ENCODE measurements at places on chromosomes 7 and 10. TPM values are rescaled to one million over a fixed set of nuclear protein-coding genes. Genes with fewer than 3 reads are reported as not detected.

GRCh38 chr7:131104596-131105293 is 222.9 kb upstream of the MKLN1 start:
- peaks cover 35% of the 10 kb centered on the region for H3K36me3 ChIP-seq
- H3K4me1 ChIP-seq = peaks cover 67% of the 10 kb centered on the region
- H3K27ac ChIP-seq = peak overlapping the region; percentile 83
- no peaks in the 10 kb centered on the region for H3K27me3 ChIP-seq

DNA sequence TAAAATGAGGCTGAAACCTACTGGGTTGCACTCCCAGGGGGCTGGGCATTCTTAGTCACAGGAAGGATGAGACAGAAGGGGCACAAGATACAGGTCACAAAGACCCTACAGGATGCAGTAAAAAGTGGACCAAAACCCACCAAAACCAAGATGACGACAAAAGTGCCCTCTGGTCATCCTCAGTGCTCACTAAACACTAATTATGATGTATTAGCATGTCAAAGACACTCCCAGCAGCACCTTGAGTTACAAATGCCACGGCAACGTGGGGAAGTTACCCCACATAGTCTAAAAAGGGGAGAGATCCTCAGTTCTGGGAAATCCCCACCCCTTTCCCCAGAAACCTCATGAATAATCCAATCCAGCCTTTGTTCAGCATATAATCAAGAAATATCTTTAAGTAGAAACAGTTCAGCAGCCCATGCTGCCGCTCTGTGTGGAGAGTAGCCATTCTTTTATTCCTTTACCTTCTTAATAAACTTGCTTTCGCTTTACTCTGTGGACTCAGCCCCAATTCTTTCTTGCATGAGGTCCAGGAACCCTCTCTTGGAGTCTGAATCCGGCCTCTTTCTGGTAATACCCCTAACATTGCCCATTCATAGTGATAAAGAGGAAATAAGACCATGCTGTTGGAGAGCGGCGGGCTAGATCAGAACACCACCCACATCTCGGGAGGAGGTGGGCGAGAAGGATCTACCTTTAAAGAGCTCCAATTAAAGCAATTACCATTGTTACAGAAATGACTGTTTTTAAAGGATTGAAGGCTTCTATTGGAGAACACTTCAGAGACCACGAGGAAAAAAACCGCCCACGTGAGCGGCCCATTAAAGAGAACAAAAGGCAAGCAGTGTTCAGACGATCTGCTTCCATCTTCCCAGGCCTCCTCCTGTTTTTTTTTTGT is 170.9 kb downstream of the USP6NL start:
- H3K4me1 ChIP-seq = no peaks in the 10 kb centered on the region
- H3K27ac ChIP-seq = no peak overlapping the region
- H3K27me3 ChIP-seq = no peaks in the 10 kb centered on the region
- H3K36me3 ChIP-seq = no peaks in the 10 kb centered on the region
- no peak for DNase-seq

- H3K4me3 ChIP-seq = peak overlapping the region; percentile 95
- H3K27ac ChIP-seq = peak overlapping the region; percentile 96
- peaks cover 36% of the 10 kb centered on the region for H3K4me1 ChIP-seq
- no peaks in the 10 kb centered on the region for H3K27me3 ChIP-seq
Measured at GRCh38 chr10:43137717-43138020, 576 bp upstream of the CSGALNACT2 start.

GRCh38 chr10:76874176-76874575 is 763.4 kb downstream of the KCNMA1 start:
- H3K27ac ChIP-seq = no peak overlapping the region
- DNase-seq = no peak
- H3K36me3 ChIP-seq = no peaks in the 10 kb centered on the region
- no peaks in the 10 kb centered on the region for H3K27me3 ChIP-seq

DNA sequence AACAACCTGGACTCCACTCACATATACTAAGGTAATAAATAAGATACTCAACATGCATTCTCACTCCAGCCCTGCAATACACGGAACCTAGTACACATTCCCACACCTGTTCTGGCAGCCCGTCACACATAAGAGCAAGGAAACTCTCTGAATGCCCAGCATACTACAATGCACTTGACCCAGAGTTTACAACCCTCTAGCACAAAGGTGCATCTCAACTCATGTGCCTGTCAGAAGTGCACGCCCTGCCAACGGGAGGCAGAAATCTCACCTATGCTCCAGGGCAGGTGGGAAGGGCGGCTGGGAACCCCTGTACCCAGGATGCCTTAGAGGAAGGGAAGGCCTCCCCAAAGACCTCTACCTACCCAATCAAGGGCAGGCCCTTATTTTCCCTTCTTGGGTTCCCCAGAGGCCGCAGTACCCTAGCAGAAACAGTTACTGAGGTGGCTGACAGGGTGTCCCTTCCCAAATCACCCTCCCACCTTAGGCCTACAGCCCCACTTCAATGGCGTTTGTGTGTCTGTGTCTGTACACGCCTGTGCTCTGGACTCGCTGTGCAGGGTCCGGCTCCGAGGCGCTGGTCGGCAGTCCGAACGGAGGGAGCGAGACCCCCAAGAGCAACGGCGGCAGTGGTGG is 2.0 kb downstream of the EVX1 start:
- H3K4me1 ChIP-seq = peaks cover 35% of the 10 kb centered on the region
- H3K4me3 ChIP-seq = no peak overlapping the region
- no peaks in the 10 kb centered on the region for H3K36me3 ChIP-seq
- peaks cover 100% of the 10 kb centered on the region for H3K27me3 ChIP-seq
- no peak overlapping the region for H3K27ac ChIP-seq
- no peak for DNase-seq

- no peak for DNase-seq
- H3K27me3 ChIP-seq = no peaks in the 10 kb centered on the region
- H3K4me1 ChIP-seq = no peaks in the 10 kb centered on the region
- H3K36me3 ChIP-seq = peaks cover 16% of the 10 kb centered on the region
- no peak overlapping the region for H3K4me3 ChIP-seq
- no peak overlapping the region for H3K27ac ChIP-seq
Measured at GRCh38 chr7:133319842-133320241, 67.0 kb downstream of the EXOC4 start.

- no peak overlapping the region for H3K27ac ChIP-seq
- no peak overlapping the region for H3K4me3 ChIP-seq
- no peaks in the 10 kb centered on the region for H3K27me3 ChIP-seq
- DNase-seq = no peak
- peaks cover 11% of the 10 kb centered on the region for H3K4me1 ChIP-seq
Measured at GRCh38 chr7:69790977-69791724, 192.9 kb downstream of the AUTS2 start.

- no peaks in the 10 kb centered on the region for H3K4me1 ChIP-seq
- H3K4me3 ChIP-seq = no peak overlapping the region
- H3K27me3 ChIP-seq = no peaks in the 10 kb centered on the region
- no peak for DNase-seq
- H3K27ac ChIP-seq = no peak overlapping the region
Measured at GRCh38 chr7:20894806-20895205, 108.1 kb upstream of the SP8 start.

DNA sequence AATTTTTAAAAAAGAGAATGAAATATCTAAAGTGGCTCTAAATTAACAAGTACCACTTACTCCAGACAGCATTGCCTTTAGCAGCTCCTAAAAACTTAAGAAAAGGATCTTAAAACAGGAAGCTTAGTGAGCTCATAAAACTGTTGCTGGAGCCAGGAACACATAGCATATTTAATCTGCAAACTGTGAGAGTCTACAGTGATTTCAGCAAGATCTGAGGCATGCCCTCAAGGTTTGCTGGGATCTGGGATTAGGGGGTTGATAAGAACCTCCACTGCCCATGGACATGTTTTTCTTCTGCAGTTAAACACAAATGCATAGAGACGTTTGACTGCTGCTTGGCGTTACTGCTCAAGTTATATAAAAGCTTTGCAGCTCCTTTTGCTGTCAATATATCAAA is 3.8 kb downstream of the GLI3 start:
- no peaks in the 10 kb centered on the region for H3K36me3 ChIP-seq
- H3K4me1 ChIP-seq = peaks cover 26% of the 10 kb centered on the region
- H3K27ac ChIP-seq = no peak overlapping the region
- no peak overlapping the region for H3K4me3 ChIP-seq
- H3K27me3 ChIP-seq = peaks cover 12% of the 10 kb centered on the region
- no peak for DNase-seq

GRCh38 chr7:96861-97260 is 95.5 kb upstream of the FAM20C start:
- no peak for DNase-seq
- no peak overlapping the region for H3K27ac ChIP-seq
- no peaks in the 10 kb centered on the region for H3K4me1 ChIP-seq
- no peaks in the 10 kb centered on the region for H3K36me3 ChIP-seq
- peaks cover 5% of the 10 kb centered on the region for H3K27me3 ChIP-seq

DNA sequence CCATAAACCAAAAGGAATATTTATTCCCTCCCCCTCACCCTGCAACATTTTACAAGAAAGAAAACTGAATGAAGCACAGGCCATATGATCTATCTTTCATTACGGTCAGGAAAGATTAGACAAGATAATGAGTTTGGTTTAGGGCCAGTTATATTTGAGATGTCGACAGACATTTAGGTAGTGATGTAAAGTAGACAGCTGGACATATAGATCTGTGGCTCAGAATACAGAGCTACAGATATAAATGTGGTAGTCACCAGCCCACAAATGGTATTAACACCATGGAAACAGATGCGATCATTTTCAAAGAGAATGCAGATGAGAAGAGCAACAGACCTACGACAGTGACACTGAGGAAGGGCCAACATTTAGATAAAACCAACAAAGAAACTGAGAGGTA is 142.5 kb downstream of the SRPK2 start:
- no peaks in the 10 kb centered on the region for H3K36me3 ChIP-seq
- no peaks in the 10 kb centered on the region for H3K27me3 ChIP-seq
- H3K4me3 ChIP-seq = no peak overlapping the region
- H3K27ac ChIP-seq = no peak overlapping the region
- peaks cover 26% of the 10 kb centered on the region for H3K4me1 ChIP-seq

DNA sequence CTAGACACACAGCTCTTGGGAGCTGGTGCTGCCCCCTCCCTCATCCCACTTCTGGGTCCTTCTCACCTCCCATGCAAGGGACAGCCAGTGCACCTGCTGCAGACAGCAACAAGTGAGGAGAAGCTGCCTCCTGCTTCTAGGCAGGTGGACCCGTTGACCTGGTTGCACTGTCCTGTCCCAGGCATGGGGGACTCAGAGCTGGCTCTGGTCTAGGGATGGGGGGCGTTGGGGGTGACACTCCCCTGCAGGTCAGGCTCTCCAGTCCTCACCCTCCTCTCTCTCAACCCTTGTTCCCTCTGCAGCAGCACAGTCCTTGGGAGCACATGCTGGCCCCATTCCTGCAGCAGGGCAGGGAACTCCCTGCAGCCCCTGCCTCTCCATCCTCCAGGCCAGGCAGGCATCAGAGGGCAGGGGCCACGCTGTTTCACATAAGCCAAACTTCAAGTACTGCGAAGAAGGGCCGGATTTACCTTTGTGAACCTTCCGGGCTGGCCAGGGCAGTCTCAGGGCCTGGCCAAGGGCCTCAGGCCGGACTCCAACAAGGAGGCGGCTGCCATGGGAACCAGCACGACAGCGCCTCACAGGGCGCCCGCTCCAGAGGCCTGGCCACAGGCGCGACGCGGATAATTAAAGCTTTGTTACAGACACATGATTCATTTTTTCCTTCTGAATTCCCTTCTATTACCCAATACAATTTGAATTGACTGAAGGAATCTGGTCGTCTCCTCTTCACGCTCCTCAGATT is 48.5 kb downstream of the RASGEF1A start:
- H3K36me3 ChIP-seq = no peaks in the 10 kb centered on the region
- no peak overlapping the region for H3K4me3 ChIP-seq
- no peaks in the 10 kb centered on the region for H3K4me1 ChIP-seq
- DNase-seq = peak; percentile 36
- no peaks in the 10 kb centered on the region for H3K27me3 ChIP-seq
- no peak overlapping the region for H3K27ac ChIP-seq

- DNase-seq = peak; percentile 65
- peak overlapping the region; percentile 98 for H3K4me3 ChIP-seq
- peak overlapping the region; percentile 97 for H3K27ac ChIP-seq
- no peaks in the 10 kb centered on the region for H3K36me3 ChIP-seq
Measured at GRCh38 chr7:77697535-77697831, 1.2 kb downstream of the RSBN1L start.

DNA sequence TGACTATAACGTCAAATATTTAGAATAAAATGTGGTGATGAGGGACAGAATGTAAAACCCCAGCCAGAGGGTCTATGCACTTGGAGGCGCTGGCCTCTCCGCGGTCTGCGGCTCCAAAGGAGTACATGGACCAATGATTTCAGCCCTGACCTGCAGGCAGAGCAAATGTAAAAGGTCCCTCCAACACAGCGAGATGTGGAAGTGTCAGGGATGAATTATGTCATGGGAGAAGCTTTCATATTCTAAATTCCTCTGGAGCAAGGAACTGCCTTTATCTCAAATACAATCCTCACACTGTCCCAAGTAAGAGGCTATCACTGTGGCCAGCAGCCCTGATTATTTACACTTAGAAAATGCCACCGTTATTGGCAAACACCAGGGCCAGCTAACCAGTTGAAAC is 139.4 kb downstream of the GFRA1 start:
- no peaks in the 10 kb centered on the region for H3K27me3 ChIP-seq
- H3K4me3 ChIP-seq = no peak overlapping the region
- DNase-seq = no peak
- no peak overlapping the region for H3K27ac ChIP-seq
- no peaks in the 10 kb centered on the region for H3K36me3 ChIP-seq
- no peaks in the 10 kb centered on the region for H3K4me1 ChIP-seq

- no peaks in the 10 kb centered on the region for H3K36me3 ChIP-seq
- no peak overlapping the region for H3K27ac ChIP-seq
- H3K27me3 ChIP-seq = no peaks in the 10 kb centered on the region
- no peaks in the 10 kb centered on the region for H3K4me1 ChIP-seq
- no peak overlapping the region for H3K4me3 ChIP-seq
- DNase-seq = no peak
Measured at GRCh38 chr7:95317966-95318365, 6.4 kb downstream of the PON1 start.

- peaks cover 3% of the 10 kb centered on the region for H3K4me1 ChIP-seq
- no peaks in the 10 kb centered on the region for H3K27me3 ChIP-seq
- H3K4me3 ChIP-seq = no peak overlapping the region
- H3K36me3 ChIP-seq = no peaks in the 10 kb centered on the region
Measured at GRCh38 chr7:133299676-133300075, 46.8 kb downstream of the EXOC4 start.

The PRF1 gene
- total RNA-seq = 29.5 TPM

The CPN1 gene
- total RNA-seq = not detected

The ADRA2A gene
- total RNA-seq = 3.8 TPM

The UNCX gene
- total RNA-seq = not detected

Data from lower lobe of right lung (tissue), 2 donors.